Fibroblast of villous mesenchyme (primary cell): ENCODE measurements at places on chromosomes 5 and 9. TPM values are rescaled to one million over a fixed set of nuclear protein-coding genes. Genes with fewer than 3 reads are reported as not detected.

Gene DNAJC25
- 7.1 and 9.9 TPM in 2 replicates for total RNA-seq

Gene CD274
- total RNA-seq, result 10.3 and 12.1 TPM in 2 replicates

DNA sequence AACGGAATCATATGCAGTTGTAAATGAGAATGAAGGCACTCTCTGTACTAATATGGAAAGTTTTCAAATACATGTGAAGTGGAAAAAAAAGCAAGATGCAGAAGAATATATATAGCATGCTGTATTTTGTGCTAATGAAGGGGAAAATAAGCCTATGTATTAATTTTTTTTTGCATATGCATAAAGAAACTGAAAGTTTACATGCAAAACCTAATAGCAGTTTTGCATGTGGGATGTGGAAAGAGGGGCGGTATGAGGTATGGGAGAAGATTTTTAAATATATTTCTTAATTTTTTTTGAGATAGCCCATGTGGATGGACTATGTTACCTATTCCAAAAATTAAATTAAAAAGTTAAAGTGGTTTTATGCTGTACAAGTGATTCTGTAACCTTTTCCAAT lies 83.7 kb upstream of the IL12B start:
- no peak for DNase-seq

- no peak for DNase-seq
Observed at GRCh38 chr5:150219142-150219541, 29.3 kb downstream of the SLC6A7 start.

DNA sequence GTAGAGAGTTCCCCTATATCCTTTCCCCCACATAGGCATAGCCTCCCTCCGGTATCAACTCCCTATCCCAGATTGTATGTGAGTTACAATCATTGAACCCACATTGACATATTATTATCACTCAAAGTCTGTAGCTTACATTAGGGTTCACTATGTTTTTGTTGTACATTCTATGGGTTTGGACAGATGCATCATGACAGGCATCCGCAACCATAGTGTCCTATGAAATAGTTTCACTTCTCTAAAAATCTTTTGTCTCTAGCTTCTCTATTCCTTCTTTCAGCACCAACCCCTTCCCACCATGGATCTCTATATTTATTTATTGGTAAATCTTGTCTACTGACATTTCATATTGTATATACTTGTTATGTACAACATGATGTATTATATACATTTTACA lies 31.6 kb downstream of the TAF11L14 start:
- no peak for DNase-seq

DNA sequence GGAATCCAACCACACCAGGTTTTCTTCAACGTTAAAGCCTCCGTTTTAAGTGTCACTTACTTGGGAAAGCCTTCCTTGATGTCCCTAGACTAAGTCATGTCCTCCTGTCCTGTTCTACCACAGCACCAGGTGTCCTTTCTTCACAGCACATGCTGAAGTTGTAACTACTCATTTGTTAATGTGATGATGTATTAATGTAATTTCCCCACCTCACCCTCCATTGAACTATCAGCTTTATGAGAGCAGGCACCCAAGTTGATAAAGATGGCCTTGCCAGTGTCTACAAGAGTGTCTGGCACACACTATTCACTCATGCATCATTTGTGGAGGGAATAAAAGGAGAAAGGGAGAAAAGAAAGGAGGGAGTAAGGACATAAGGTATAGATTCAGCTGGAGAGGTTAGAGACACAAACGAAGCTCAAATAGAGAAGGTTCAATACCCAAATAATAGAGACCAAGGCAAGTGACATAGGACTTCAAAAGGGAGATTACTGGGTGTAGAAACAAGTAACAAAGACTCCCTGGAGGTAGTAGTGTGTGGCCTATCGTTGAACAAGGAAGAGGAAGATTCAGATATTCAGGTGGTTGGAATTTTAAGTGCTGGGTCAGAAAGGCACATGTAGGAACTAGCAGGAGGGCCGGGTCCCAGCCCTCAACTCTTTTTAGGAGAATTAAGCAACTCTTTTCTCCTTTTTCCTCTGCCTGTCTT lies 6.6 kb downstream of the ITK start:
- no peak for DNase-seq

DNA sequence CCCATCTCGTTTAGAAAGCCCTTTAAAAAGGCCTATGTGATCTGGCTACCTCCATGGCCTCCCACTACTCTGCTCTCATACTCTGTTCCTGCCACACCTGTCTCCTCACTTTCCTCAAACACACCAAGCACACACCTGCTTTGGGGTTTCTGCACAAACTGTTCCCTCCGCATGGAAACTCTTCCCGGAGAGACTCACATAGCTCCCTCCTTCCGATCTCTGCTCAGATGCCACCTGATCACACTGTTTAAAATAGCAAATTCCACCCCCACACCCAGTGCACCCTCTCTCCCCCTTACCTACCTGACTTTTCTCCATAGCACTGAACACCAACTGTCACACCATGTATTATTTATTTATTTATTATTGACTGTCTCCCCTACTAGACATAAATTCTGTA lies 84.0 kb upstream of the NR4A3 start:
- DNase-seq, result no peak

GRCh38 chr5:153746440-153746839 lies 256.0 kb downstream of the GRIA1 start:
- DNase-seq, result no peak

GRCh38 chr5:138448481-138449398 lies 9.9 kb downstream of the REEP2 start:
- DNase-seq, result no peak
